NCI-H2029 treated with DMSO at 0.1 percent for 48 hours (cell line): ENCODE measurements at places on chromosomes 16 and 17.

DNA sequence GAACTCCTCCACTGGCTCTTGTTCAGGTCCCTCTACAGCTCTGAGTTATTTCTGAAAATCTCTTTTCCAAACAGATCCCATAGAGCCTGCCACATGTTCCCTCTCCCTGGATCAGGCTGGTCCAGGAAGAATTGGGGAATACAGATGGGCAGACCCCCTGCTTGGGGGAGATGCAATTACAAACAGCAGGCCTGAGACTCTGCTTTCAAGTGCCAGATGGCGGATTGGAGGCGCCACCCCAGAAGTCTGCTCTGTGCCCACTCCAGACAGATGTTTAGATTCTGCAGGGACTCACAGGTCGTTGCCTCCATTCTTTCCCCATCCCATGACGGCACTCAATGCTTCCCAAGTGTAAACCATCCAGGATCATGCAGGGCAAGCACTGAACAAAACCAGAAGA, 316.6 kb downstream of the SLC39A11 start:
- no peak for DNase-seq

- peak; percentile 54 for DNase-seq
These were observed 27.1 kb upstream of the SNN start for GRCh38 chr16:11640987-11641817.

GRCh38 chr17:28570716-28571360, 486 bp downstream of the PIGS start:
- DNase-seq, result no peak

- DNase-seq, result no peak
These were observed 1.0 kb downstream of the LMF1 start for GRCh38 chr16:969508-970385.

- no peak for DNase-seq
These were observed 2.4 kb downstream of the NDRG4 start for GRCh38 chr16:58502217-58502921.

DNA sequence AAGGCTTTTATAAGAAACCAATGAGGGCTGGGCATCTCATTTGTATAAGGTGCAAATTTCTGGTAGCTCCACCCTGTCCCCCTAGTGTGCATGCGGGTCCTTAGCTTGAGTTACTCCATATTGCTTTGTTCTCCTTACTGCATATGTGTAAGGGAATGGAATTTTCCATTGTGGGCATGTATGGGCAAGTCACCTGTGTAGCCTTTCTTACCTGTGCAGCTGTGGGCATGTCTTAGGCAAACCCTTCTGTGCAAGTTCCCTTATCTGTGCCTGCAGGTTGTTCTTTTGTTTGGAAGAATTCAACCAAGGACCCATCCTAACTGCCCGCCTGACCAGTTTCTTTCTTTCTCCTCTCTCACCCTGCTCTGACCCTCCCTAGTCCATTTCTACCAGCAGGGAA, 122.8 kb upstream of the HS3ST4 start:
- no peak for DNase-seq

- DNase-seq, result no peak
These were observed 161.4 kb downstream of the GRIN2A start for GRCh38 chr16:10020866-10021265.

- no peak for DNase-seq
These were observed 153.9 kb upstream of the ZKSCAN2 start for GRCh38 chr16:25411396-25412081.

GRCh38 chr17:10718547-10718946, 11.3 kb downstream of the TMEM220 start:
- no peak for DNase-seq

DNA sequence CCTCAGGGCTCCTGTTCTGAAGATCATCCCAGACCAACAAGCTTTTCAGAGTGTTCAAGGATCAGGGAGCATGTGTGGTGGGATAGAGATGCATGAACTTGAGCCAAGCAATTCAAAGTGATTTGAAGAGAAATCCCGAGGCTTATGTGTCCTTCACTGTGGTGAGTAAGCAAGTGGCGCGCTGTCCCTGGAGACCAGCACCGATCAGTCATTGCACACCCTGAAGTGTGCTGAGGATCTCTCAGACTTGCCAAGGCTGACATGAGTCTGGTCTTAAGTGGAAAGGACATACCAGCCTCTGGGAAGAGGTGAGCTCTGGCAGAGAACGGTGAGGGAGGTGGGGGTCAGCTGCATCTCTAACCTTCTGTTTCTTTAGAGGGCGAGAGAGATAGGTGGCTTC, 43.8 kb upstream of the CDH13 start:
- no peak for DNase-seq

- no peak for DNase-seq
These were observed 8.6 kb downstream of the NUDT16L1 start for GRCh38 chr16:4701791-4702465.

- no peak for DNase-seq
These were observed 12.2 kb upstream of the SLX4 start for GRCh38 chr16:3623642-3624041.

DNA sequence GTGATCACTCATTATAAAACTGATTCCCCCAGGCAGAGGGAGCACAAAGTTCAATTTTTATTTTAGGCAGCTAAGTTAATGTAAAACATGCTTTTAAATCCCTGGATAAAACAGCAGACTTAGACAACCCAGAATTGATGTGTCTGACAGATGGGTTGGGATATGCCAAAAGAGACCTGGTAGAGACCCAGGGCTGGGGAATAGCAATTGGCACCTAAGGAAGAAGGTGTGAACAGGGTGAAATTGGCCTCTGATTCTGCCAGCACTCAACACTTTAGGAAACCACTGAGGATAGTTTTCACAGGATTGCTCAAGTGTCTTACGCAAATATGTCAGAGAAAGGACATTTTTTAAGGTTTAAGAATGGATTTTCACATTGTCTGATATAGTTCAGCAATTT, 938.2 kb upstream of the CDH8 start:
- no peak for DNase-seq

GRCh38 chr17:12815642-12816141, 26.4 kb downstream of the ARHGAP44 start:
- DNase-seq, result no peak

DNA sequence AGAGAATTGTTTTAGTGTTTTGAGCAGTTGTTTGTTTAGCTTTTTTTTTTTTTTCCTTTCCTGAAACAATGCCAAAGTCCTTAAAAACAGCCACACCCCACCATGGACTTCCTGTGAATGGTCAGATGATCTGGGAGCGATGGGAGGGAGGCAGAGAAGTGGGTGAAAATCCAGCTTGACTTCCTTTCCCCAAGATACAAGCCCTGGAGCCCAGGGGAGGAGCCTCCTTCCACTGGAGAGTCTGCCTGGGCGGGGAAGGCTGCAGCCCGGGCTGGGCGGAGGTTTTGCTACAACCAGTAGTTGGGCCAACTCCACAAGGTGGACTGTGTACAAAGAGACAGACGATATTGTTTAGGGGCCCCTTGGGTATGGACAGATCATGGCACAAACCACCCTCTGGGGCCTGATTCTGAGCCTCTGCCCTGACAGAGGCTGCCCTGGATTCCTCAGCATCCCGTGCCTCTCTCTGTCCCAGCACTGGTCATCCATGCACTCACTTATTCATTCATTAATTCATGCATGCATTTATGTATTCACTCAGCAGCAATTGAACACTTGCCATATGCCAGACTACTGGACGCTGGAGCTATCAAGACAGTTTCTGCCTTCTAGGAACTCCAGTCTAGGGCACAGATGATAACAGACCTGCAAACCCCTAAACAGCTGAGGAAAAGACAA, 29.8 kb downstream of the WSB1 start:
- peak; percentile 56 for DNase-seq

DNA sequence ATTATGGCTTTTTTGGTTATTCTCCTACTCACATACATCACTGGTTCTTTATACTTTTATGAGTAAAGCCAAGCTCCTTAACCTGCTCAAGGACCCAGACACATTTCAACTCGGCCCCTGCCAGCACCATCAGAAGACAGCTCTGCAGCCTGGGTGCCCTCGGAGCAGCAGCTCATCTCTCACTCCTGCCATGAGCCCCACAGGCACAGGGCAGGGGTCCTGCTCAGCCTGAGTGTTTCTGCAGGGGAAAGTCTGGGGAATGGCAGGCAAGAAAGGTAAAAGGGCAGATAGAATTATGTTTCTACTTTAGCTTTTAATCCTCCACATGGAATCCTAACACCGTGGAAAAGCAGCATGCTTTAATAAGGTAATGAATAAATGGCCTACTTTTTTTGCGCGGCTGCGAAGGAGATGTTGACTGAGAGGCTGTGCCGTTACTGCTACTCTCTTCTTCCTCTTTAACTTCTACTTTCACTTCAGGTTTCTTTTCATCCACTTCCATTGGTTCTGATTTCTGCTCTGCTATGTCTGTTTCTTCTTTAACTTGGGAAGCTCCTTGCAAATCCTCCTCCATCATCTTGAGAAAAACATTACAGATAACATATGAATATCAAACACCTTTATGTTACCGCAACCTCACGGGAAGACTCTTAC, 50.1 kb upstream of the TRAP1 start:
- DNase-seq, result no peak
